Motor neuron (in vitro differentiated cells): ENCODE measurements at places on chromosomes 7 and 10. TPM values are rescaled to one million over a fixed set of nuclear protein-coding genes. Genes with fewer than 3 reads are reported as not detected.

TM9SF3 gene
- total RNA-seq: 63.6 and 64.5 TPM in 2 replicates

SEPHS1 gene
- total RNA-seq: 18.3 and 19.7 TPM in 2 replicates

PNLIPRP3 gene
- total RNA-seq: 0.16 and 0.31 TPM in 2 replicates

ASZ1 gene
- total RNA-seq: not detected in 2 replicates

OPALIN gene
- 0.09 and 0.21 TPM in 2 replicates for total RNA-seq

CDHR3 gene
- total RNA-seq: 3.5 and 11.7 TPM in 2 replicates

PHTF2 gene
- total RNA-seq: 16.0 and 18.1 TPM in 2 replicates

IL6 gene
- 0.64 and 1.5 TPM in 2 replicates for total RNA-seq

TBC1D12 gene
- 10.1 and 10.8 TPM in 2 replicates for total RNA-seq

NFE2L3 gene
- 8.5 and 13.3 TPM in 2 replicates for total RNA-seq

TAS2R16 gene
- total RNA-seq: not detected in 2 replicates

PILRB gene
- total RNA-seq: 19.3 and 20.1 TPM in 2 replicates

MYL10 gene
- not detected in 2 replicates for total RNA-seq

RBP3 gene
- 0.23 and 0.24 TPM in 2 replicates for total RNA-seq

UNC5B gene
- 23.6 and 25.0 TPM in 2 replicates for total RNA-seq

TLX1 gene
- 3.6 TPM in 1 of 2 replicates, not detected in the other for total RNA-seq

ZNF804B gene
- total RNA-seq: 0.14 and 0.47 TPM in 2 replicates

WDFY4 gene
- 0.47 and 0.53 TPM in 2 replicates for total RNA-seq

STOX1 gene
- total RNA-seq: 6.7 and 6.8 TPM in 2 replicates

ANKRD1 gene
- 0.35 TPM in 1 of 2 replicates, not detected in the other for total RNA-seq

ENTPD1 gene
- total RNA-seq: 3.8 and 4.3 TPM in 2 replicates

NRCAM gene
- 81.6 and 81.9 TPM in 2 replicates for total RNA-seq

IGFBP1 gene
- not detected in 2 replicates for total RNA-seq

CYP3A4 gene
- 0.18 and 0.21 TPM in 2 replicates for total RNA-seq

OR2A1 gene
- total RNA-seq: 0.62 and 1.1 TPM in 2 replicates

HTR5A gene
- total RNA-seq: 0.04 and 0.05 TPM in 2 replicates

PRSS2 gene
- 1.9 TPM in 1 of 2 replicates, not detected in the other for total RNA-seq

LRRC18 gene
- total RNA-seq: 0.13 and 0.18 TPM in 2 replicates

KNDC1 gene
- total RNA-seq: 2.3 and 3.4 TPM in 2 replicates

SRRM3 gene
- 10.1 and 11.8 TPM in 2 replicates for total RNA-seq

COL28A1 gene
- total RNA-seq: 1.1 and 1.7 TPM in 2 replicates

NCF1 gene
- 3.9 TPM in 1 of 2 replicates, not detected in the other for total RNA-seq

ZC3HAV1L gene
- total RNA-seq: 1.0 and 1.3 TPM in 2 replicates

TCF7L2 gene
- total RNA-seq: 34.0 and 37.1 TPM in 2 replicates

UPK3B gene
- 0.52 TPM in 1 of 2 replicates, not detected in the other for total RNA-seq

FRMD4A gene
- total RNA-seq: 87.3 TPM in 2 replicates

LAMB4 gene
- total RNA-seq: 0.07 and 0.15 TPM in 2 replicates

RELN gene
- 6.7 and 6.8 TPM in 2 replicates for total RNA-seq

SPDYE1 gene
- total RNA-seq: 0.30 and 0.50 TPM in 2 replicates

OR2A25 gene
- not detected in 2 replicates for total RNA-seq

GDF2 gene
- total RNA-seq: not detected in 2 replicates

AMZ1 gene
- total RNA-seq: 3.3 and 3.7 TPM in 2 replicates
